ENCODE measurements at places on chromosomes 5 and 9.

GRCh38 chr5:81783401-81783800 lies 32.5 kb upstream of the SSBP2 start:
- DNase-seq, result no peak

GRCh38 chr5:34487159-34487879 lies 168.8 kb upstream of the RAI14 start:
- no peak for DNase-seq

DNA sequence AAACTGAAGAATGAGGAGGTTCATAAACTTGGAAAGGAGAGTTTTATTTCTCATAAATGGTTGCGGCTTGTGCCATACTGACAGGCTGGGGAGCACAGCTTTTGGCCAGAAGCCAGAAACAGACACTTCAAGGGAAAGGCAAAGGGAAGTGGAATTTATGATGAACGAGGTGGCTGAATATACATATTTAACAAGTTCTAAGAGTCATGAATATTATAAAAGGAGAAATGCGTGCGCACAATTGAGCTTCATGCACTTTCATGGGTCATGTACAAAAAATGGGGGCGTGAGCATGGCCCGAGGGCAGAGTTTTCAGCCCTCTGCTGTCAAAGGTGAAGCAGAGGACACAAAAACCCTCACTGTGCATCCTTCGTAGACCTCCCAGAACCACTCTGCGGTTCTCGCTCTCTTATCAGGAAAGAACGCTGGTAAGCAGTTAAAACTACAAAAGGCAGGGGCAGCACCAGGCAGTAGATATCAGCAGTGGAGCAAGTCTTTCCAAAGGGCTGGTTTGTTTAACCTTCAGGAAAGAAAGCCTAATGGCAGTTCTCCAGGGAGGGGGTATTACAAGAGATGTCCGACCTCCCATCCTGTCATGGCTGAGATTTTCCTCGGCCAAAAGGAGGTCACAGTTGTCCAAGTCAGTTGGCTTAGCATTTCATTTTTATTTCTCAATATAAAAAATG lies 29.0 kb downstream of the AUH start:
- no peak for DNase-seq

DNA sequence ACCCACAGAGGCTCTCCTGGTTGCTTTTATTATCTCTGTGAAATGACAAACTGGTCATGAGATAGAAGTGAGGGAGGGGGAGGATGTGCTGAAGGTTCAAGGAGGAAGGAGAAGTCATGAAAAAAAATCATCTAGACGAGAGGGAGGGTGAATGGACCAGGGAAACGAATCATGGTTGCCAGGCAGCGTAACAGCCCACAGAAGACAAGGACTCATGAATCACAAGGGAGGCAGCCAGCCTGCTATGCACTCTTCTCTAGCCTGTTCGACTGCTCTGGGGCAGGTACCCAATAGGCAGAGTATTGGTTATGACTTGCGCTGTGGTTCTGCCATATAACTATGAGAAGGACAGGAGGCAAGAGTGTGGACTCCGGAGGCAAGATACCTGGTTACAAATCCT lies 475.2 kb downstream of the CDK5RAP2 start:
- no peak for DNase-seq

- no peak for DNase-seq
These were observed 1.0 kb upstream of the NTMT1 start for GRCh38 chr9:129624947-129625346.

GRCh38 chr5:79205965-79206364 lies 30.0 kb upstream of the JMY start:
- no peak for DNase-seq

DNA sequence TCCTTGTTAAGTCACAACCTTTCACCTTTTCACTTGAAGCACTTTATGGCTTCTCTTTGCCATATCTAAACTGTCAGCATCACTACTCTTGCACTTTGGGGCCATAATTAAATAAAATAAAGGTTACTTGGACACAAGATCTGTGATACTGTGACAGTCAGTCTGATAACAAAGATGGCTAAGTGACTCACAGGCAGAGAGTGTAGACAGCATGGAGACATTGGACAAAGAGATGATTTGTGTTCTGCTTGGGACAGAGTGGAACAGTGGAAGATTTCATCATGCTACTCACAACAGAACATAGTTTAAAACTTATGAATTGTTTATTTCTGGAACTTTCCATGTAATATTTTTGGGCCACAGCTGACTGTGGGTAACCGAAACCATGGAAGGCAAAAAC lies 81.7 kb upstream of the SMC5 start:
- DNase-seq, result no peak
